ENCODE measurements at places on chromosomes 6 and 20.

DNA sequence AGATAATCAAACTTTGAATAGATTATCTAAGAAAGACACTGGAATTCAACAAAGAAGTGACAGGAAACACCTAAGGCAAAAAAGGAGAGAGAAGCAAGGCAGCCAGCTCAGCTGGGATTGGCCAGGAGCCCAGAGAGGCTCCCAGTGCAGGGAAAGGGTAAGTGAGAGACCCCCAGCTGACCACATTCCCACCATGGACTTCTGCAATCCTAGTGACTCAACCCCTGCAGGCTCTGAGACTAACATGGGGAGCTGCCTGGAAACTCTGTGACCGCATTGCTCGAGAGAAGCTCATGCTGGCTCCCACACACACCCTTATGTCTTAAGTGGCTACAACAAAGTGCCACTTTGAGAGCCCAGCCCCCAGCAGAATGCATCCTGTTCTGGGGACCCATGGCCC lies 215.1 kb downstream of the PACRG start:
- ATAC-seq, result no peak

DNA sequence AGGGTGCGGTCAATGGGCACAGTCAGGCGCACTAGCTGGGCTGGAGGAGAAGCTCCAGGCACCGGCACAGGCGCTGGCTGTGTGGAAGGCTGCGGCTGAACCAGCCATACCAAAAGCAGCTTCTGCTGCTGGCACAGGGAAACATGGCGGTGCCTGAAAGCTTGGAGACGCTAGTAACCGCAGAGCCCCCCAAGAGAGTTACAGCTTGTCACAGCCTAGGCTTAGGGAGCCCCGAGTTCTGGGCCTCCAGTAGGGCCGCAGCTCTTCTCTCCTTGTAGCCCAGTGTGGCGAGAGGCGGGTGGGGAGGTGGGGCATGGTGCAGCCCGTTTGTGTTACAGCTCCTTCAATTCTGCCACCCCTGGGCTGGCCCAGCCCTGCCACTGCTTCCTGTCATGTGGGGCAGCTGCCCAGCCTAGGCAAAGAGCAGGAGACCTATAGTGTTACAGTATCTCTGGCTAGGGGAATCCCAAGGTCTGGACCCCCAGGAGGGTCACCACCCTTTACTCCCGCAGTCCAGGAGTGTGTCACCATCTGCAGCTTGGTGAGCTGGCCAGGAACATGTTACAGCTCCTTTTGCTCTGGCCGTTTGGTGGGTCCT lies 58.6 kb upstream of the MANEA start:
- ATAC-seq, result peak; percentile 45

DNA sequence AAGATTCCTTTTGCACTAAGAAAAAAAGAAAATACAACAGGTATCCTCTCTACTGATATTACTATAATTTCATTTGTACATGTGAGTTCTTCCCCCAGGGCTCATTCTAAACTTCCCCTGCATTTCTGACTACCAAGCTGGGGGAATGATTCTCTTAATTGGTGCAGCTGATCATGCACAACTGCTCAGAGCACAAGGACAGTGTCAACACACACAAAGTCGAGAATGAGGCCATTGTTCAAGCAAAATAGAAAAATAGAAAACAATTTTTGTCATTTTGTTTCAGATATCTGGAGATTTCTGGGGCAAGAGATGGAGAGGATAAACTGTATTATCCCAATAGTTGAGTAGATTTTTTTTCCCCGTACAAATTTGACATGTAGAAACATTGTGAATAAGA lies 236.3 kb downstream of the HAO1 start:
- ATAC-seq, result no peak

DNA sequence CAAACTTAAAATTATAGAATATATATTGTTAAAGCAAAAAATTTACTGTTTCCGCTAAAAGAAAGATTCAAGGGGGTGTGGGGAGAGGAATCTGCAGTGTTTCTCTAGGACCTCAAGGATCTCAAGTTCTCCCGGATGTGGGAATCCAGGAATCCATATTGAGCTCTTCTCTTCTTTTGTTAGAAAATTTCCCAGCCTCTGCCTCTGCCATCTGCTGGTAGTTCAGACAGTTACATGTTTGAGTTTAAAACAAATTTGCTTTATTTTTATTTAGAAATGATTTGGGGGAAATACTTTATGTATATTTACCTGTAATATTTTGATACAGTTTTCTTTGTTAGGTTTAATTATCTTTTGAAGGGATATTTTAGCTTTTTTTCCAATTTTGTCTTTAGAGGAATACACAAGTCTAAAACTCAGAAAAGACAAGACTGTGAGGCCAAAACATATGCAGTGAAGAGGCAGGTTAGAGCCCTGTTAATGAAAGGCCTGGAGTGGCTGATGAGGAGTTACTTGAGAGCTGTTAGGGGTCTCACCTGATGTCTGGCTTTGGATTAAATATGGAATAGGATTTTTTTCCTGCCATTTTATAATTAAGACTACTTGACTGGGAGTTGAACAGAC lies 268.8 kb downstream of the ARID1B start:
- no peak for ATAC-seq

- no peak for ATAC-seq
These were observed 67.9 kb downstream of the SMOC2 start for GRCh38 chr6:168508903-168509302.

DNA sequence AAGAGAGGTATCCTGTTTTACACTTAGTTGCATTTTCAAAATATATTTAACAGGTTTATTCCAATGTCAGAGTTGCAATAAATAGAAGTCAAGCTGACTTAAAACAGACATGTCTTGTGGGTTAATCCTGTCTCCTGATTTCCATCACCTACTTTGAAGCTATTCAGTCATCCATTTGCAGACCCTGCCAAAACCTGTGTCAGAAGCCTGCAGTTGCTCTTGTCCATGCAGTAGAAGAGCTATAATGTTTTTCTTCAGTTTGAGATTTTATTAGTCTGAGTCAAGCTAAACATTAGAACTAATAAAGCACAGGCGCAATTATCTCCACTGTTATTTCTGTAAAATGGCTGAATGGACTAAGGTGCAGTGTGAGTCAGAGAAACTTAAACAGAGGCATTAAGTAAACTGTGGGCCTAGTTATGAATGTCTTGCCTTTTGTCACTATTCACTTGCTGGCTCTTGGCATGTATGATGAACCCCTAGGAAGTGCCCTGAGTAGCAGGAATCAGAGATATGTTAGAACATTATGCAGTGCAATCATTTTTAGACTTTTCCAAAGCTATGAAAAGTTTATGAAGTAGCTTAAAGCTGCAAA lies 11.0 kb upstream of the HDGFL1 start:
- ATAC-seq, result no peak

GRCh38 chr20:54351371-54352136 lies 123.8 kb upstream of the DOK5 start:
- ATAC-seq, result no peak

DNA sequence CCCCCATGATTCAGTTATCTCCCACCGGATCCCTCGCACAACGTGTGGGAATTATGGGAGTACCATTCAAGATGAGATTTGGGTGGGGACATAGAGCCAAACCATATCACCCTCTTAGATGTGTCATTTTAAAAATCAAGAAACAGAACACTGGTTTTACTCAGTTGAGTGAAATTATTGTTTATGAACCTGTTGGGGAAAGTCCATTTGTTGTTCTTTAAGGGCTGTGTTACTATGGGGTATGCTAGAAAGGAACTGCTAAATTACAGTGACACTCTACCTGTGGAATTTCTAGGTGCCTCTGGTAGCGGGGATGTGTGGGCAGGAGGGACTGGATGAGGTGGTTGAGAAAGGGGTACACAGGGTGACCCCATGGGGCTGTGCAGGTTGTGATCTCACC lies 28.9 kb downstream of the STX11 start:
- ATAC-seq, result no peak

Data from stimulated activated memory B cell treated with anti-CD40 and anti-IgM and Interleukin-4, amounts not matched to agents 10 μg/mL and 1 μg/mL and 100 μg/mL, for 72 hours (primary cell).